ENCODE measurements at places on chromosomes 12 and 14. TPM values are rescaled to one million over a fixed set of nuclear protein-coding genes. Genes with fewer than 3 reads are reported as not detected.

Gene DCAF4
- total RNA-seq = 9.3 TPM

Gene OR6C1
- total RNA-seq = not detected

Gene CLEC2A
- not detected for total RNA-seq

Gene NGB
- total RNA-seq = not detected
